Osteoblast (primary cell): ENCODE measurements at places on chromosomes 2 and 18.
A peak's percentile ranks its signal among the peaks of the same experiment; 100 is the strongest.

DNA sequence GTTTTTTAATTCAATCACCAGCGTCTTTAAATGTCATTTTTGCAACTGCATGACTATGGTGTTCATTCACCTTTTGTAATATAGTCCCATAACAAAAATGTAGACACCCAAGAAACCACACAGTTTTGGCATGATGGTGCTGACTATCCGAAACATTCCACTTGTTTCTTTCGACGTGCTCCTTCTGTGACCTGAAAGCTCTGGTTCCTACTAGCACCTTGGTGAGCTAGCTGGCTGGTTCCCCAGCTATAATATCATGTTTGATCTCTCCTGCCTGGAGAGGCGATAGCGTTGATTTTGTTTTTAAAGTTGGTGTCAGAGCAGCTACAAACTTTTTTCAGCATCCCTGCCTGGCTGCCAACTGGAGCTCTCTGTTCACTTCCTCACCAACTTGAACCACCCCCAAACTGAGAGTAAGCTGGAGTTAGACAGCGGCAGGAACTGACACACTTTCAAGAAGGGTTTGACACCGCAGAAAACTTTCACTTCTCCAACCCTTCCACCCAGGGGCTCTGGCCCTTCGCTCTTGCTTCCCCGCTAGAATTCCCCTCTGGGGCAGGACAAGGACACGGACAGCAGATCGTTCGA is 1.1 kb downstream of the ATAD2B start:
- peak; percentile 79 for DNase-seq

DNA sequence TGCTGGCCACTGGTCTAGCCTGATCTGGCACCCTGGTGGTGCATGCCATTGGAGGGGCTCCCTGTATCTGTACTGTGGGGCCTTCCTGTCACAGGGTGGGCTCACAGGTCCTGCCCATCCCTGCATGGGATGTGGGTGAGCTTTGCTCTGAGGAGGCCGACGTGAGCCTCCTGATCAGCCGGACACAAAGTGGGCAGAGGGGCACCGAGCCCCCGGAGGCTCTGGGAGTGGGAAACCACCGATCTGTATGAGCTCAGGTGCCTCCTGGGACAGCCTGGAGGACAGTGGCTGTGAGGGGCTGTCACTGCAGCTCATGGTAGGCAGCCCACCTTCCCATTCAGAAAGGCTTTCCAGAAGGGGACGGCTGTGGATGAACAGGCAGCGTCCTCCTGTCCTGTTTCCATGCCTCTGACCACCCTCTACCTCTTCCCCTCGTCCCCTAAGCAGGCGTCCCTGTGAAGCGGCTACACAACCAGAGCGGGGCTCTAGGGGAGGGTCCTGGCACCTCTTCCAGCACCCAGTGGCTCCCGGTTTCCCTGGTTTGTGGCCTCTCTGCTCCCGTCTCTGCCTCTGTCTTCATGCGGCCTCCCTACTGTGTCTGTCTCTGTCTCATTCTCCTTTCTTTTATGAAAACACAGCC is 112.5 kb upstream of the OTOS start:
- DNase-seq = no peak

DNA sequence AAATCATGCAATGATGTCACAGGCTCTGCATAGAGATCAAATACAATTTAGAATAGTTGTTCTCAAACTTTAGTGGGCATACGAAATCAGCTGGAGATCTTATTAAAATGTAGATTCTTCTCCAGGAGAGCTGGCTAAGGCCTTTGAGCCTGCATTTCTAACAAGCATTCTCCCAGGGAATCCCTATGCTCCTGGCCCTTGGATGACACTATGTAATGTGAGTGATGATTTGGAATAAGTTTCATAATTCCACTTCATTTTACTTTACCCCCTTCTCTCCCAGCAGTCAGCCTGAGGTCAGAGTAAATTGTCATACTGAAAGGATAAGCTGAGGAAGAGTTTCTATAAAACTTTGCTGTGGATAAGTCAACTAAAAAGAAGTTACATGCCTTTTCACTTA is 189.1 kb downstream of the UBE2E3 start:
- DNase-seq = no peak

GRCh38 chr2:125642032-125642431 is 1013.9 kb upstream of the GYPC start:
- DNase-seq = no peak

- no peak for DNase-seq
These were observed 20.9 kb upstream of the SCN1A start for GRCh38 chr2:166148500-166149400.

GRCh38 chr18:12595571-12596255 is 62.2 kb downstream of the SPIRE1 start:
- peak; percentile 15 for DNase-seq

DNA sequence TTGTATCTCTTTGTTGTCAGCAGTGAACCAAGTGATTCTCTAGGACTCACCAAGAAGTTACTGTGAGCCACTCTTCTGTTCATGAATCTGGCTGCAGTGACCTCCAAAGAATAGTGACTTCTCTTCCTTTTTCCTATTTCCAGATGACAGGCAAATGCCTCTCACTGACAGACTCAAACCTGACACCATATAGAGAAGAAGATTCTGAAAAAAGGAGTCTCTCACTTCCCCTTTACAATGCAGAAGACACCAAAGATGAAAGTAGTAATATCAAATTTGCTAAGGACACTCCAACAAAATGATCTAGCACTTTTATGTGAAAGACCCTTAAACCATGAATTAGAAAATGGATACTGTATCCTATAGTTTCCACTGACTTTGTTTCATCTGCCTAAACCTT is 44.4 kb upstream of the SETBP1 start:
- no peak for DNase-seq

DNA sequence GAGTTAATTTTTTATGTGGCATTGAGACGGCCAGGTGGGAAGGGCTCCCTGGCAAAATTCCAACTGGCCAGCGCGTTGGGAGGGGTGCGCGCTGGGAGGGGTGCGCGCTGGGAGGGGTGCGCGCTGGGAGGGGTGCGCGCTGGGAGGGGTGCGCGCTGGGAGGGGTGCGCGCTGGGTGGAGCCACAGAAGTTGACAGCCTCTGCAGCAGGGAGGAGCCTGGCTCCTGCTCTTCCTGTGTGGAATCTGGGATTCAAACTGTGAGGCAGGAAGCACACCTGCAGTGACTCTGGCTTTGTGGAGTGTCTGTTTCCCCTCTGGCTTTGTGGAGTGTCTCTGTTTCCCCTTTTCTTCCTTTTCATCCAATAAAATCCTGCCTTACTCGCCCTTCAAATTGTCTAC is 147.9 kb upstream of the CBLN2 start:
- no peak for DNase-seq

DNA sequence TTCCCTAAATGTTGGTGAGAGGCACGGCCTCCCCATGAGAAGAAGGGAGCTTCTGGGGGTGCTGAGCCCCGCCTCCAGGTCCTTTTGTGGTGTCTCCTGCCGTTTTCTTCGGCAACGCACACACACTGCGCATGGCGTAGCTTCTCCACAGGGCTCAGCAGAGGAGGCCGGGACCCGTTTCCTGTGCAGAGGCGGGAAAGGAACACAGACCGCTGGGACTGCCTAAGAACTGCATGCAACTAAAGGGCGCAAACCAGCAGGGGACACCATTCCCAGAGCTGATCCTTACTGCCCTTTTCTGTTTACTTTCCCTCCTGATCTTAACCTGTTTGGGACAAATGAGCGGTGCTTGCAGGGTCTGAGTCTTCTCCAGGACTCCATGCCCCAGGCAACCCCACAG is 90.3 kb upstream of the CAPN13 start:
- no peak for DNase-seq
